ENCODE measurements at places on chromosomes 4 and X. TPM values are rescaled to one million over a fixed set of nuclear protein-coding genes. Genes with fewer than 3 reads are reported as not detected.

- H3K36me3 ChIP-seq, result peaks cover 9% of the 10 kb centered on the region
- no peak overlapping the region for H3K27ac ChIP-seq
- no peak for DNase-seq
- H3K4me3 ChIP-seq, result no peak overlapping the region
- no peaks in the 10 kb centered on the region for H3K27me3 ChIP-seq
- H3K4me1 ChIP-seq, result peaks cover 8% of the 10 kb centered on the region
Observed at GRCh38 chr4:909821-910220, 22.3 kb downstream of the GAK start.

DNA sequence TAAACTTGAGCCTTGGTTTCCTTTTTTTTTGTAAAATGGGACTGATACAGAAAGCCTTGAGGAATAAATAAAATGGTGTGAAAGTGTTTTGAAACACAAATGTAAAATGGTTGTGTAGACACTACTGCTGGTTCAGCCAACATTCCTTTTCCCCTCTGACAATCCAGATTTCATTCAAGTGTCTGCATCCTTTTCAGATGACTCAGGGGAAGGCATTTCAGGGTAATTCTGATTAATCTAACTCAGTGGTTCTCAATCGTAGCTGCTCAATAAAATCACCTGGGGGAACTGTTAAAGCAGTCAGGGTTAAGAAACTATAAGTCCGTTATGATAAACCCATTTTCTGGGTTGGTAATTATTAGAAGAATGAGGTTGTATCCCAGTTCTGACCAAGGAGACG lies 4.6 kb downstream of the ARHGAP10 start:
- no peaks in the 10 kb centered on the region for H3K36me3 ChIP-seq
- peak overlapping the region; percentile 80 for H3K27ac ChIP-seq
- H3K4me3 ChIP-seq, result no peak overlapping the region
- DNase-seq, result peak; percentile 59

DNA sequence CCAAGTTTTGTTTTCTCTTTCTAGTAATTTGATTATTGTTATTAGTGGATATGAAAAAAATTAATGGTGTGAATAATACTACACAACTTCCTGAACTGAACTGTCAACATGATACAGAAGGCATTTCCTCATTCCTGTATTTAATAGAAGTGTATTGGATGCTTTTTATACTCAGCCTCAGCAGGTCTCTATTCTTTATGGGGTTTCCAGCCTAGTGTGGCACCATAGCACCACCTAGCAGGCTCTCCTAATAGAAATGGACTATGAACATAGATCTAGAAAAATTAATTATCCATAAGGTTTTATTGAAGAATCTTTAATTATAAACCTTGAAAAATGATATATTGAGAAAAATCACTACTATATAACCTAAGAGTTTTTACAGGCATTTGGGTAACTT lies 52.4 kb downstream of the GLRB start:
- no peaks in the 10 kb centered on the region for H3K36me3 ChIP-seq
- no peak overlapping the region for H3K4me3 ChIP-seq
- H3K27me3 ChIP-seq, result no peaks in the 10 kb centered on the region
- no peak overlapping the region for H3K27ac ChIP-seq
- DNase-seq, result peak; percentile 74

- H3K4me3 ChIP-seq, result peak overlapping the region; percentile 75
- no peaks in the 10 kb centered on the region for H3K36me3 ChIP-seq
- peak; percentile 71 for DNase-seq
Observed at GRCh38 chr4:122827879-122828601, 1.4 kb downstream of the FGF2 start.

GRCh38 chrX:16958356-16958755 lies 11.9 kb downstream of the REPS2 start:
- H3K4me3 ChIP-seq, result no peak overlapping the region
- DNase-seq, result no peak
- H3K27ac ChIP-seq, result no peak overlapping the region
- no peaks in the 10 kb centered on the region for H3K27me3 ChIP-seq
- no peaks in the 10 kb centered on the region for H3K36me3 ChIP-seq

DNA sequence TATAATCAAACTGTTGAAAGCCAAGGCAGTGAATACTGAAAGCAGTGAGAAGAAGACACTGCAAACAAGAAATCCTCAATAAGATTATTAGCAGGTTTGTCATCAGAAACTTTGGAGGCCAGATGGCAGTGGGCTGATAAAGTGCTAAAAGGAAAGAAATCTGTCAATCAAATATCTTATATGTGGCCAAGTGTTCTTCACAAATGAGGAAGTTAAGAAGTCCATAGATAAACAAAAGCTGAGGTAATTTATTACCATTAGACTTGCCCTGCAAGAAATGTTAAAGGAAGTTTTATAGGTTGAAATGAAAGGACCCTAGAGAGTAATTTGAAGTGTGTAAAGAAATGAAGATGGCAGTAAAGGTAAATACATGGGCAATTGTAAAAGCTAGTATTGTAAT lies 586.6 kb downstream of the RAPGEF2 start:
- H3K27ac ChIP-seq, result no peak overlapping the region
- no peak overlapping the region for H3K4me3 ChIP-seq
- H3K27me3 ChIP-seq, result no peaks in the 10 kb centered on the region
- no peaks in the 10 kb centered on the region for H3K36me3 ChIP-seq
- no peaks in the 10 kb centered on the region for H3K4me1 ChIP-seq
- DNase-seq, result no peak

- no peaks in the 10 kb centered on the region for H3K4me1 ChIP-seq
- H3K4me3 ChIP-seq, result no peak overlapping the region
- H3K27ac ChIP-seq, result no peak overlapping the region
- no peaks in the 10 kb centered on the region for H3K27me3 ChIP-seq
- DNase-seq, result no peak
Observed at GRCh38 chrX:80246271-80246670, 174.0 kb upstream of the TENT5D start.

DNA sequence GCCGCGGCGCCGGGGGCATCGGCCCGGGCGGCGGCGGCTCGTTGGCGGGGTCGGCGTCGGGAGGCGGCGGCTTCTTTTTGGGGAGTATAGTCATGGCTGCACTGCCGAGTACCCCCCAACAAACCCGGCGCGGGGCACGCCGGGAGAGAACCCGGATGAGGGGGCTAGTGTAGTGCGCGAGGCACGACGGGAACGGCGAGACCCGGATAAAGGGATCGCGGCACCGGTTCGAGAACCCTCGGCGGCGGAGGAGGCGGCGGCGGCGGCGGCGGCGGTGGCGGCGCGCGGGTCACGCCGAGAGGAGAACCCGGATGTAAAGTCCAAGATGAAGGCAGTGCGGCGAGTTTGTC lies at the start of gene OTUD5:
TSS of gene OTUD5 (minus strand) at position 131 of the 350 bp plus-strand sequence. CDS start at position 94, 37 bp downstream.
- no peak for DNase-seq
- no peaks in the 10 kb centered on the region for H3K27me3 ChIP-seq
- H3K4me3 ChIP-seq, result peak within 1 kb of the TSS; percentile 54
- H3K4me1 ChIP-seq, result peaks cover 16% of the 10 kb centered on the region
- no peaks in the 10 kb centered on the region for H3K36me3 ChIP-seq

DNA sequence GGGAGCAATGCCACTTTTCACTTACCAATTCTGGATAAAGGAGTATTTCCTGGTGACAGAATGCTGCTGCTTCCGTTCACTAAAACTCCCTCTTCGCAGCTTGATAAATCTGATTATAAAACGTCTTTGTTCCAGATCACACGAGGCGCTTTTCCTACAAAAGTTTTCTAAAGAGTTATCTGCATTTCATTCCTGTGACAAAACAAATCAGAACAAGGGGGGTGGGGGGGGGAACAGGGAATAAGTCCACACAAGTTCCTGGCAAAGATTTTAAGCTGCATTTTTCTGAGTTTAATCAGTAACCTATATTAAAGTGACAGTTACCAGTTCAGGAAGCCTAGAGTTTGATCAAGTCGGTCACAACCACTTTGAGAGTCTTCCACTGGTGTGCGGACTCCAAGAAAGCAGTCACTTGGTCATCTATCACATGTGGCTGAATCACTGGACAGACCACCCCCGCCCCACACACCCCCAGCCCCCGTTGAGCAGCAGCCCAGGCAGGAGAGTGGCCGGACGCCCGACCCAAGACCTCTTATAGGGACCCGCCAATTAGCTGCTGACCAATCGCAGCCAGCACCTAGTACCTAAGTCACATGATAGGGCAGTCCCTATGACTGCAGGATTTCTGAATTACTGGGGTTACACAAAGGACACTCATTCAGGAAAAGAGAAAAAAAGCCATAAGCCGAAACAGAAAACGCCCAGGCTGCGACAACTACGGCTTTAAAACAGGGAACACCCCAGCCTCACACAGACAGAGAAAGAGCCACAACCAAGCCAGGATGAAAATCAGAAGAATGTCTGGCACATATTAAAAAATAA lies 569.3 kb upstream of the DIPK2B start:
- H3K27ac ChIP-seq, result peak overlapping the region; percentile 87
- peak overlapping the region; percentile 94 for H3K4me3 ChIP-seq
- peaks cover 40% of the 10 kb centered on the region for H3K4me1 ChIP-seq

NR3C2 gene
- polyA plus RNA-seq, result 4.5 TPM

- H3K4me1 ChIP-seq, result no peaks in the 10 kb centered on the region
- no peak overlapping the region for H3K4me3 ChIP-seq
- H3K27me3 ChIP-seq, result no peaks in the 10 kb centered on the region
- no peak overlapping the region for H3K27ac ChIP-seq
- no peaks in the 10 kb centered on the region for H3K36me3 ChIP-seq
- no peak for DNase-seq
Observed at GRCh38 chr4:3823496-3824341, 57.5 kb downstream of the ADRA2C start.

NXF2 gene
- not detected for polyA plus RNA-seq

DNA sequence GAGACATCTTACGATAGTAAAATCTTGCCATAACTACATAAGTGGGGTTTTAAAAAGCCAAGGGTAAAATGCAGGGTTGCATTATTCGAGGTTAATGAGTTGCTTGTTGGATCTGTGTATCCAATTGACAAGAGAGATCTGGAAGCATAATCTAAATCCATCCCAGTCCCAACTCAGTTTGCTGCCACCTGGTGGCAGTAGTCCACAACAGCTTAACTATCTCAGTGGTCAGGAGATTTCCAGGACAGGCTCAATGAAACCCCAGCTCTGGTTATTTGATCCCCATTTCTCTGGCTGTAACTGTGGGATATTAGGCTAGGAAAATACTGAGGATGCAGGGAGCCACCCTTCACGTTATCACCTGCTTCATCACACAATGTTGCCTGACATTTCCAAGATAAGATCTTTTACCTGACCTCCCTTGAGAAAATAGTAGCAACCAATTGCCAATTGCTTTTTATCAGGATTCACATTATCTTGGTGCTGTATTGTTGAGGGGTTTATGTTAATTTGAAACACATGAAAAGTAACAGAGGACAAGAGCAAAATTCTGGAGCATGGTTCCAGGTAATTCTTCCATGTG lies 88.2 kb upstream of the TNIP3 start:
- H3K27ac ChIP-seq, result no peak overlapping the region
- DNase-seq, result peak; percentile 65
- H3K4me3 ChIP-seq, result no peak overlapping the region
- peaks cover 2% of the 10 kb centered on the region for H3K4me1 ChIP-seq
- H3K36me3 ChIP-seq, result no peaks in the 10 kb centered on the region

DNA sequence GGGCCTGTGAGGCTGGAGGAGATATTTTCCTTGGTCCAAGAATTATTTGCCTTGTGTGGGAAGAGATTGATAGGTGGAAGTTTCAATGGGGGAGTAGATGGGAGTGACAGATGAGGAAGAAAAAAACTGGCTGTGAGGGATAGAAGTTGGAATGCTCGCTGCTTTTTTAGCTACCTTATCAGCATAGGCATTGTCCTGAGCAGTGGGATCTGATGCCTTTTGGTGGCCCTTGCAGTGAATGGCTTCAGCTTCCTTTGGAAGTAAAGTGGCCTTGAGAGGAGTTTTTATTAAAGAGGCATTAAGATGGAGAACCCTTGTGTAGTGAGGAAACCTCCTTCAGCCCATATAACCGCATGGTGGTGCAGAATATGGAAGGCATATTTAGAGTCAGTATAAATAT lies 16.0 kb downstream of the KLKB1 start:
- H3K36me3 ChIP-seq, result no peaks in the 10 kb centered on the region
- DNase-seq, result no peak
- H3K27me3 ChIP-seq, result no peaks in the 10 kb centered on the region
- no peak overlapping the region for H3K27ac ChIP-seq
- H3K4me1 ChIP-seq, result no peaks in the 10 kb centered on the region

STAP1 gene
- not detected for polyA plus RNA-seq

Measured in endothelial cell of umbilical vein (primary cell).